ENCODE measurements at places on chromosomes 5 and 9.

- no peak for DNase-seq
These were observed 142.0 kb downstream of the ZCCHC7 start for GRCh38 chr9:37262410-37262809.

DNA sequence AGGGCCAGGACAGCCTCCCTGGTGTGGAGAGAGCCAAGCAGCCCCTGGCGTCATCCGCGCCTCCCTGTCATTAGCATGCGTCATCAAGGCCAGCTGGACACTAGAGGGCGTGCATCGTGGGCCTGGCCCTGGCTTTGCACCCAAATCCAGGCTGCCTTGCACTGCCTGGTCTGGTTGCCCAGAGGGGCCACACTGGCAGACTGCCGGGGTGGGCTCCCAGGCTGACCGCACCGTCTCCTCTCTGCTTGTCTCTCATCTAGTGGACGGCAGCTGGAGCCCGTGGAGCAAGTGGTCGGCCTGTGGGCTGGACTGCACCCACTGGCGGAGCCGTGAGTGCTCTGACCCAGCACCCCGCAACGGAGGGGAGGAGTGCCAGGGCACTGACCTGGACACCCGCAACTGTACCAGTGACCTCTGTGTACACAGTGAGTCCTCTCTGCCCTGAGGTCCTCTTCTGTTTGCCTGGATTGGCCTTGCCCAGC lies 29.0 kb downstream of the HK3 start:
- no peak for DNase-seq

GRCh38 chr5:138391859-138392386 lies 39.4 kb downstream of the KDM3B start:
- no peak for DNase-seq

GRCh38 chr9:16485575-16486321 lies 384.7 kb downstream of the BNC2 start:
- no peak for DNase-seq

- DNase-seq: no peak
These were observed 9.4 kb upstream of the GRAMD2B start for GRCh38 chr5:126413856-126414255.

- no peak for DNase-seq
These were observed 380.0 kb upstream of the RORB start for GRCh38 chr9:74117151-74117550.

GRCh38 chr5:78701795-78702410 lies 53.3 kb upstream of the LHFPL2 start:
- DNase-seq: no peak

GRCh38 chr5:158639881-158640592 lies 459.7 kb downstream of the EBF1 start:
- DNase-seq: no peak

- no peak for DNase-seq
These were observed 56.2 kb downstream of the CNTLN start for GRCh38 chr9:17191082-17191481.

DNA sequence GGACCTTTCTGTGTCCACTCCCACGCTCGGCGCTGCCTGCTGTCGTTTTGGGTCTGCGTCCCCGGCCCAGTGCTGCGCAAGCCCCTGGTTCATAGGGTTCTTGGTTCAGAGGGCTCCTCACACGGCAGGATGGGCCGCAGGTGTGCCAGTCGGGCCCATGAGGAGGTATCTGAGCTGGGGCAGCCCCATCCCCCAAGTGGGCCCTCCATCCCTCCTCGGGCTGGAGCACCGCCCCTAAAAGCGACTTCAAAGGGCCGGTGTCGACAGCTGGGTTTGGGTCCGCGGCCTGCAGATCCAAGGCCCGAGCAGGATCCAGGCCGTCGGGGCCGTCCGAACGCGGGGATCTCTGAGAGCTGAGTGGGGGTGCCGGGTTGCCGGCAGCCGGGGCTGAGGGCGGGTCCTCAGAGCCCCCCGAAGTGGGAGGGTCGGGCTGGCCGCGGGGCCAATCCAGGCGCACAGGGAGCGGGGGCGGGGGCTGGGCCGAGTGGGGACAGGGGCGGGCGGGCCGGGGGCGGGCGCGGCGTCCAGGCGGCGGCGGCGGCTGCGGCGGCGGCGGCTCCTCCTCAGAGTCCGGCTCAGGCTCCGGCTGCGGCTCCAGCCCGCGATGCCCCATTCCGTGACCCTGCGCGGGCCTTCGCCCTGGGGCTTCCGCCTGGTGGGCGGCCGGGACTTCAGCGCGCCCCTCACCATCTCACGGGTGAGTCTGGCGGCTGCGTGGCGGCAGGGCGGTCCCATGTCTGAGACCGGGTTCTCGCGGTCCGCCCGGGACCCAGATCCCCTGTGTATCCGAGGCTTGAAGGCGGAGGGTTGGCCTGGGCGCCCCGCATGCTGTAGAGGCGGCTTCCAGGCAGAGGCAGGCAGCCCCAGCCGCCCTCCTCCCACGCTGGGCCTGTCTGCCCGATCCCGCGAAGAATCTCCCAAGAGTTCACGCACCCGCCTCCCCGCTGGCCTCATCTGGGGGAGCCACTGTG lies at the start of gene PDLIM4:
Gene PDLIM4, plus strand, starts transcription at position 566 of the 971 bp plus-strand sequence. Its CDS starts 39 bp downstream, at position 605.
- DNase-seq: no peak

GRCh38 chr9:96317335-96317980 lies 15.5 kb upstream of the HSD17B3 start:
- no peak for DNase-seq

GRCh38 chr5:149435015-149435376 lies 55.9 kb upstream of the IL17B start:
- DNase-seq: no peak

GRCh38 chr5:37086466-37087173 lies 162.6 kb downstream of the CPLANE1 start:
- DNase-seq: no peak

- DNase-seq: no peak
These were observed 226.4 kb upstream of the WWC1 start for GRCh38 chr5:168064933-168065622.

GRCh38 chr5:2093859-2094615 lies 211.3 kb upstream of the IRX4 start:
- DNase-seq: no peak

- DNase-seq: peak; percentile 67
These were observed 7.3 kb upstream of the GRHPR start for GRCh38 chr9:37415011-37415719.

DNA sequence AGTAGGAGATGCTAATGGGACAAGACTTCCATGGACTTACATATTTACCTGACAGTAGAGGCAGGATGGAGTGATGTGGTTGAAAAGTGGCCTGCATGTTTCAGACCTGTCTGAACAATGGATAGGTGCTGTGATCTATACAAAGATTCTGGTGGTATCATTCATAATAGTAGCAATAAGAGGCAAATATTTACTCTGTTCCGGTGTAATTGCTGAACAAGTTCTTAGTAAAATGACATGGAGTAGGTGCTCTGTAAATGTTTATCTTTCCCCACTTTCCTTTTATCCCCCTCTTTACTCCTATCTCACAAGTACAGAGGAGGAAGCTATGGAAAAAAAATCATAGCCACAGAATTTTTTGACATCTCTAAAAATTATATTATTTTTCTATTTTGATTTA lies 159.0 kb upstream of the SLC12A2 start:
- DNase-seq: no peak

All from activated CD4-positive, CD25-positive, alpha-beta regulatory T cell (primary cell).